DMS153 (cell line): ENCODE measurements at places on chromosomes 7 and 10.

- DNase-seq, result no peak
These were observed 21.3 kb upstream of the AGR2 start for GRCh38 chr7:16826060-16826459.

DNA sequence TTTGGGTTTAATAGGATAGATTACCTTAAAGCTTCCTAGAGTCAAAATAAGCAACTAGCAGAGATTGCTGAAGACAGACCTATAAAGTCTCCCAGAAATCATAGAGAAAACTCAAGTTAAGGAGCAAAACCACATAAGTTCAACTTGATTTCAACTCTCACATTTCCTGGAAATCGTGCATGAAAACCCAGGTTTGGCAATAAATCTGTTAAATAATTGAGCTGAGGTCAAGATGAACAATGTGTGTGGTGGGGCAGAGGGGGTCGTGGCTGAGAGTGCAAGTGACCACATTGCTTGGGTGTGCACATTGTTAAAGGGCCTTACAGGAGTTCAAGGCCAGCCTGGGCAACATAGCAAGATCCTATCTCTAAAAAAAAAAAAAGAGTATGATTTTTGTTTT, 636.5 kb downstream of the GALNT17 start:
- no peak for DNase-seq

- no peak for DNase-seq
These were observed 396.9 kb upstream of the NRP1 start for GRCh38 chr10:33731322-33731721.

GRCh38 chr10:15420858-15421257, 49.8 kb upstream of the FAM171A1 start:
- no peak for DNase-seq

- DNase-seq, result no peak
These were observed 32.1 kb upstream of the ADO start for GRCh38 chr10:62772186-62772974.

- DNase-seq, result no peak
These were observed 598 bp downstream of the JAZF1 start for GRCh38 chr7:28180031-28180363.

DNA sequence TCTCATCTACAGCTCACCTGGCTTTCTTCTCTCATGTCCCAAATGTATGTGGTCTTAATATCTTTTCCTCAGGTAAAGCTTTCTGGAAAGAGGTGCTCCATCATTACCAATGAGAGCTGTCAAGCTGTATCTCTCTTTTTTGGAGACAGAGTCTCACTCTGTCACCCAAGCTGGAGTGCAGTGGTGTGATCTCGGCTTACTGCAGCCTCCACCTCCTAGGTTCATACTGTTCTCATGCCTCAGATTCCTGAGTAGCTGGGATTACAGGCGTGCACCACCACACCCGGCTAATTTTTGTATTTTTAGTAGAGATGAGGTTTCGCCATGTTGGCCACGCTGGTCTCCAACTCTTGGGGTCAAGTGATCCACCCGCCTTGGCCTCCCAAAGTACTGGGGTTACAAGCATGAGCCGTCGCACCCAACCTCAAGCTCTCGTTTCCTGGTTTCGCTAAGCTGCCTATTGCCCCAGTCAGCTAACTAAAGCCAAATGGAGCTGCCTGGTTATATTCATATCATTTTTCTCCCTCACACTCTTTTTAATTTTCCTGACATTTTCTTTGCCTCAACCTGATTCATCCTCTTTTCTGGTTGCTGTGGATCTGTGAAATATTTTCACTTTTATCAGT, 60.5 kb downstream of the SUFU start:
- no peak for DNase-seq

GRCh38 chr7:12323415-12323814, 80.2 kb downstream of the VWDE start:
- no peak for DNase-seq
